ENCODE measurements at places on chromosomes 1 and 21.

- no peak for DNase-seq
Measured at GRCh38 chr1:164576291-164577271, 17.6 kb downstream of the PBX1 start.

GRCh38 chr1:25369241-25369640 lies 31.1 kb downstream of the TMEM50A start:
- DNase-seq = no peak

DNA sequence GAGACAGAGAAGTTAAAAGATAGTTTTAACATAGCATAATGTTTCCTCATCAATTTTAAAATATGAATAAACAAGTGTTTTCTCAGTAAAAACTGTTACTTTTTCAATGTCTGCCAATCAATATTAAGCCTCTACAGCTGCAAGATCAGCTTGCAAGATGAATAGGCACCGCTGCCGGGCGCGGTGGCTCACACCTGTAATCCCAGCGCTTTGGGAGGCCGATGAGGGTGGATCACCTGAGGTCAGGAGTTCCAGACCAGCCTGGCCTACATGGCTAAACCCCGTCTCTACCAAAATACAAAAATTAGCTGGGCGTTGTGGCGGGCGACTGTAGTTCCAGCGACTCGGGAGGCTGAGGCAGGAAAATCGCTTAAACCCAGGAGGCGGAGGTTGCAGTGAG lies 54.8 kb upstream of the SH3GLB1 start:
- no peak for DNase-seq

DNA sequence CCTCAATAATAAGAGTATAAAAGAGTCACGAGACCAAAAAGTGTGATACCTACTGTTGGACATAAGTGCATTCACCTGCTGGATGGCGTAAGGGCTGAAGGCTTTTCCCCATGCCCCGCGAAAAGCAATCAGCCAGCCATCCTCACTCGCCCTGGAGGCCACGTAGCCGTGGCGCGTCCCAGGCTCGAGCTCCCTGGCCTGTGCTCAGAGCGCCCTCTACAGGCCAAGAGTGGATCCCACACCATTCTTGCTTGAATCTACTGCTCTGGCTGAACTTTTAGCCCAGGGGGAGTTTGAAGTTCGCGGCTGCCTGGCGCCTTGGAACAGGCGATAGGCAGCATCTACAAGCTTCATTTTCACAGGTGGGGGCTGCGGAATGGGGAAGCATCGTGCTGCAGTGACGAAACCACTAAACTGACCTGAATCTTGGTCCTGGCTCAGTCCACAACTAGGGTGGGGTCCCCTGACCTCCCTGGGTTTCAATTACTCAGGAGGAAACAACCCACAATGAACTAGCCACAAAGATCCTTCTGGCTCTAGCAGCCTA lies 70.3 kb upstream of the SERBP1 start:
- DNase-seq = peak; percentile 86

DNA sequence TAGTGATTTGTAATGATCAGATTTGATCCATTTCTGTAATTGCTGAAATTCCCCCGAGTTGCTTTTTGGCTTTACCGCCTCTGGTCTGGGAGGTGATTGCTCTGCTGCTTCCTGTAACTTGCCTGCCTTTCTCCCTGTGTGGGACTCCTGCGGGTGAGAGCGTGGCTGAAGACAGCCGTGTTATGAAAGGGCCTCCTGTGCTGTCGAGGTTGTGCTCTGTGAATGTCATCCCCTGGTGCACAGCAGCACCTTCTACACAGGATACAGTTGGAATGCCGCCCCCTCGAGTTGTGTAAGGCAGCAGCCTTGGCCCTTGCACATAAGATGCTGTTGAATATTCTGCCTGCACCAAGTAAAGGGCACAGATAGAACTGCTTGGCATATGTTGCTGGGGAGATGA lies 5.9 kb downstream of the SOD1 start:
- DNase-seq = no peak

GRCh38 chr1:246146804-246147523 lies 360.1 kb downstream of the SMYD3 start:
- no peak for DNase-seq

- DNase-seq = peak; percentile 95
Measured at GRCh38 chr1:12619792-12620487, 1.9 kb upstream of the DHRS3 start.

DNA sequence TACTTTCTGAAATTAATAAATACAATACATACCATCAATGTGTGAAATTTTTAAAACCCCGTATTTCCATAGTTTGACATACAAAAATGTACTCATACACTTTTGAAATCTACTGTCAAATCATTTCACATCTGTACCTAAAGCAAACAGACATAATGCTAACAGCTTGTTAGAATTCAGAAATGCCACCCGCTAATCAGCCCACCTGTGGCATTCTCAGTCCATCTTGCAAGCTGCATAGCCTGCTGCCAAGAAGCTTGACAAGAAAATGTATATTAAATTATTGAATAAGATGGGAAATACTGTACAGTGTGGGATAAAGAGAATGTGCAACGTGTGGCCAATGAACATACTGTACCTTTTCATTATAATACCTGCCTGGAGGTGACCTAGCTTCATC lies 55.1 kb downstream of the ZBTB18 start:
- no peak for DNase-seq

- peak; percentile 34 for DNase-seq
Measured at GRCh38 chr1:29383746-29384371, 147.5 kb downstream of the PTPRU start.

DNA sequence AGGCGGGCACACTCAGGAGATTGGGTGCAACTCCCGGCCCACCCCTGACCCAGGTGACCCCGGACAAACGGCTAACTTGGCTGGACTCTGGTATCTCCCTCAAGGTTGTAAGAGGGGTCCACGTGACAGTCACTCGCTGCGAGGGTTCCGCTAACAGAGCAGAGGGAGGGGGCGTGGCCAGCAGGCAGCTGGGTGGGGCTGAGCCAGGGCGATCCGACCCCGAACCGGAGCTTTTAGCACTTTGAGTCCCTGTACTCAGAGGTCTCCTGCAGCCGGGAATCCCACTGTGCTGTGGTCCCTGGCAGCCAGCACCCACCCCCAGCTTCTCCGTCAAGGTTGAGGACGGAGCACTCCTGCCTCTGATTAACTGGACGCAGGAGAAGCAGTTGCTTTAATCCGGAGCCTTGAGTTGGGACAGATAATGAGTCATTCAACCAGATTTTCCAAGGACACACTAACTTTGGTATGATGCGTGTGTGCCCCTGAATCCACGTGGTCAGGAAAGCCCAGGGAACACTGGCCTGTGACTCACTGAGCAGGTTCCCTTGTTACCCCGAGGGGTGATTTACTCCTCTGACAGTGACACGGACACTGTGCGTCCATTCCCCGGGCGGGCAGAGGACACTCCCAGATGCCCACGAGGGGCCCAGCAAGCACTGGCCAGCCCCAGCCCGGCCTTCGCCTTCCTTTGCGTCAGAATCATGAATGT lies 16.8 kb downstream of the TRPM2 start:
- DNase-seq = no peak

DNA sequence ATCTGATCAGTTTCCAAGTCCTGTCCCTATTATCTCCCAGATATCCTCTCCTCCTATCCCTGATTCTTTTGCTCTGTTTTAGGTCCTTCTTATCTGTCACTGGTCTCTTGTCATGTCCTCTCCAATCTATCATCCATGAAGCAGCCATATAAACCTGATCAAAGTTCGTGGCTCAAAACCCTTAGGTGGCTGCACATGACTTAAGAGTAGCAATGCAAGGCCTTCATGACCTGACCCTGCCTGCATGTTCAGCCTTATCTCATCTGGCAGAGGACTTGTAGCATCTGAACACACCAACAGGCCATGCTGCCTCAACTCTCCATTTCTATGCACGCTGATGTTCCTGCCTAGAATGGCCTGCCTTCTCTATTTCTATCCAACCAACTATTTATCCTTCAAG lies 65.2 kb downstream of the NOS1AP start:
- no peak for DNase-seq

DNA sequence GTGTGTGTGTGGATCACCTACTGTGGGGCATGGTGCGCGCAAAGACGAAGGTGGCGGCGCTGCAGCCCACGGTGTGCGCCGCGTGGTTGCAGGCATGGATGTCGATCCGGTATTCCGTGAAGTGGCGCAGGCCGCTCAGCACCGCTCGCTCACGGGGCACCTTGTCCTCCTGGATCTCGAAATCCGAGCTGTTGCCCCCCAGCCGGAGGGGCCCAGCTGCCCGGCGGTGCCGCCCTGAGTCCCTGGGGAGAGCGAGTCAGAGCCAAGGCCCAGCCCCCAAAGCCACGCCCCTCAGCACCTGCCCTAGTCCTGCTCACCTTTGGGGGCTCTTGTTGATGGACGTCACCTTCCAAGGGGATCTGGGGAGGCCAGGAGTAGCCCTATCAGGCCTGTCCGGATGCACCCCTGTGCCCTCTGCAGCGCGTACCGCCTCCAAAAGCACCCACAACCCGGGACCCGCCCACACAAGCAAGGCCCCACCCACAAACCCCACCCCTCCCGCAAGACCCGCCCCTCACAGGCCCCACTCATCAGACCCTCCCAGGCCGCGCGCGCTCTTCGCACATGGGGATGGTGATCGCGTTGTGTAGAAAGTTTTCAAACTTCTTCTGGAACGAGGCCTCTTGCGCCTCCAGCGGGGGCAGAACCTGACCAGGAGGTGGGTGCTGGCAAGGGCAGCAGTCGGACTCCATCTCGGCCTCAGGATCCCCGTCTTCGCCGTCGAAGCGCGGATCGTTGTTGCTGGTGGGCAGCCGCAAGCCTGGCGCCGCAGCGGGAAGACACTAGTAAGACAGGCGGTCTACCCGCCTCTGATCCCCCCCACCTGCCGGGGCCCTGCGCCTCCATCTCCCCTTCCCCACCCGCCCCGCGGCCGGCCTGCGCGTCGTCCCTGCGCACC lies 13.6 kb downstream of the INSRR start:
- DNase-seq = no peak

DNA sequence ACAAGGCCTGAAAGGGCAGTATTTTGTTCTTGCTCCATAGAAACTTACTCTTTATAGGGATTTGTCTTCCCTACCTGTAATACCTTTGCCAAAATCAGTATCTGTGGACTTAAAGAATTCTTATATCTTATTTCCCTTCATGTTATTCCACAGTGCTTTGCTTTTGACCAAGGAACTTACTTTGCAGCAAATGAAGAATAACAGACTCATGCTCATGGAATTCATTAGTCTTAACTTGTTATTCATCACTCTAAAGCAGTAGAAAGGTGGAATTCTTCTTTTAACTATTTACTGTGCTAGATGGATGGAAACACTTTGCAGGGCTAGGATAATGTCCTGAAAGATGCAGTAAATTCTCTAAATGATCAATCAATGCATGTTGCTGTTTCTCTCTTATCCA lies 45.9 kb downstream of the DUSP10 start:
- DNase-seq = no peak

Data from right atrium auricular region (tissue), 2 donors.